ENCODE measurements at places on chromosomes 1 and 21. TPM values are rescaled to one million over a fixed set of nuclear protein-coding genes. Genes with fewer than 3 reads are reported as not detected.

Gene CD1D
- total RNA-seq, result 0.99 TPM

Gene WASF2
- 124 TPM for total RNA-seq

Gene CFHR1
- total RNA-seq, result not detected

Gene BLACAT1
- total RNA-seq, result 0.10 TPM

Gene CELA3A
- total RNA-seq, result not detected

Gene S100A14
- not detected for total RNA-seq

Gene NTMT2
- total RNA-seq, result not detected

Gene PDXK
- total RNA-seq, result 93.1 TPM

Gene GPR25
- 18.3 TPM for total RNA-seq

Gene TCP10L
- total RNA-seq, result 0.57 TPM

Gene FAM78B
- total RNA-seq, result 0.15 TPM

Gene DNTTIP2
- 74.5 TPM for total RNA-seq

- DNase-seq, result no peak
Observed at GRCh38 chr21:42304556-42305454, 10.4 kb downstream of the TFF3 start.

GRCh38 chr1:150072959-150073358 lies 5.4 kb downstream of the VPS45 start:
- DNase-seq, result no peak

DNA sequence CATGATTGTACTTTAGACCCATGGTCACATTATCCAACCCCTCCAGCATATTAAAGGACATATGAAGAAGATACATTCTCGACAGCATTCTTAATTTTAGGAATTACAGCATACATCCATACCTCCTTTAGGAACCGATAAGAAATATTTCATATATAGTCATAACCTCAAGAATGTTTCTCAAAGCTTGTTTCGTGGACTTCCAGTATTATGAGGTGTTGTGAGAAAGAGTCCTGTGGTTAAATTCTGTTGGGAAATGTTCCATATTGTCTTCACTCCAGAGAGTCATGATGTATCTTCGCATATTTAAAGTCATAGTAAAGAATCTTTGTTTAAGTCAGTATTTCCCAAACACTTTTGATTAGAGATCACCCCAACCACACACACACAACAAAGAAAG lies 321.0 kb upstream of the SNX7 start:
- DNase-seq, result no peak

GRCh38 chr21:41148798-41149197 lies 19.2 kb upstream of the BACE2 start:
- DNase-seq, result no peak

GRCh38 chr1:201609661-201610318 lies 70.9 kb downstream of the NAV1 start:
- DNase-seq, result no peak

DNA sequence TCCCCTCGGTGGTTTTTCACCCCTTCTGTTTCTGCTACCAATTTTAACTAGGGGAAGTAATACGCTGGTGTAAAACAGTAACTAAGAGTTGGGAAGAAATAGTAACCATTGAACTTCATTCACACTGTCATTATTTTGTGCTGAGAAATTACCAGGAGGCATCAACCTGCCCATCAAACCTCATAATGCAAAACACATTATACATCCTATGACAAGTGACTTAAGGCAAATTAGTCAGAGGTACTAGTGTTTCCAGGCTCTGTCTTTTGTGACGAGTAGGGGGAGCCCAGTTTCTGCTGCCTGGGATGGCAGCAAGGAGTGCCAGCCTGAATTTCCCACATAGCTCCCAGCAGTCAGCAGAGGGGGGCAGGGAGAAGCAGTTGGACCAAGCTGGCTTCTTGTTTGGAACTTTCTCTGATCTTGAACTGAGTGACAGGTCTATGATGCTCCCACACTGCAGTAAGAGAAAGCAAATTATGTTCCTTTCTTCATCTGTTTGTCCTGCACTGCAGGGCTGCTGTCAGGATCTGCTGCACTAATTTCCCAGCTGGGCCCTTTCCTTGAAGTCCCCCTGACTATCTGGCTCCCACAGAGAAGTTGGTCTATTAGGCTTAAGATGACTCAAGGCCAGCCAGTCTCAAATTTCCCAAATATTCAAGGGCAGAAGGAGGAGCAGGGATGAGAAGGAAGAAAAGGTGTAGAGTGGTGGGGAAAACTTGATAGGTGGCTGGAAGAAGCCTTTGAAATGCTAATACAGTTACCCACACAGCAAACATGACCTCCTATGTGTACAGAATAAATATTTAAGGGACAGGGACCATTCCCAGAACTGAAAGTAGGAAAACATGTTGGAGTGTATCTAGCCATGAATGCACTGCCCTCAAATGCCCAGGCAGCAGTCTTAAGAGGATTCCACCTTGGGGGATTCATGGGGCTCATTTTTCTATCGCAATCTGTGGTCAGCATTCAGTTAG lies 322.8 kb downstream of the SEC16B start:
- no peak for DNase-seq

- no peak for DNase-seq
Observed at GRCh38 chr1:200951016-200951415, 56.3 kb downstream of the INAVA start.

GRCh38 chr1:91013302-91013701 lies 8.5 kb downstream of the ZNF644 start:
- DNase-seq, result no peak

DNA sequence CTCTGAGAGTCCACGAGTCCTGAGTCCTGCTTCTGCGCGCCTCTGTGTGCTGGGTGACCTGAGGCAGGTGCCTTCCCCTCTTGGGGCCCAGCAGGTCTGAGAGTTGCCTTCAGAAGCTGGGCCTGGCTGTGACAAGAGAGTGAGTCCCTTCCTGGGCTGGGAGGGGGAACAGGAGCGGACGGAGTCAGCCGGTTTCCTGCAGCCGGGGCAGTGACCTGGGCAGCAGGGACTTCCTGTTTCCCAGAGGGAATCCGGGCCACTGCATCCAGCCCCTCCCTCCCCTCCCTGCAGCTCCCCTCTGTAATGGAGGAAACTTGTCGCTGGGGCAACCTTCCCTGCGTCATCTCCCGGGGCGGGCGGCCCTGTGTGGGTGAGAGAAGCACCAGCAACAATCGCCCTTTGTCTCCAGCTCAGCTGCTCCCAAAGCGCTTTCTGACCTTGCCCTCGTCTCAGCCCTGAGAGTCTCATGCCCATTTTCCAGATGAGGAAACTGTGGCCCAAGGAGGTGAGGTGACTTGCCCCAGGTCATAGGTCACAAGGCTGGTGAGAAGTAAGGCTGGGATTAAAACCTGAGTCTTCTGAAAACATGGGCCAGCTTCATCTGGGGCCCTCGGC lies 61.1 kb downstream of the SDC3 start:
- DNase-seq, result no peak

DNA sequence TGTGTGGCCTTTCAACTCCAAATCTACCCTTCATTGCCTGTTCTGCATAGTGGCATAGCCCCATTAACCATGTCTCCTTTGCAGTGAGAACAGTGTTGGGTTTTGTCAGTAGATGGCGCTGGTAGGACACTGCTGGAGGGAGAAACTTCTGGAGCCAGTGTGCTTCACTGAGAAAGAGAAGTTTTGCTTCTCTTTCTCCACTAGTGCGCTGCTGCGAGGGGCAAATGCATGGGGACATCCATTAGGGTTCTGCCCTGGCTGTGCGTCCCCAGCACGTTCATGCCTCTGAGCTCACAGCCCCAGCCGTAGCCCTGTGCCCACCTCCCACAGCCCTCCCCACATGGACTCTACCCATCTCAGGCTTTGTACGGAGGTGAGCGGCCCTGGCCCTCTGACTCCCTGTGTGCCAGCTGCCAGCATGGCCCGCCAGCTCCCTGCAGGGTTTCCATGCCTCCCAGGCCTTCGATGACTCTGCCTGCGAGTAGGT lies 53.1 kb downstream of the RIMS3 start:
- peak; percentile 30 for DNase-seq

- DNase-seq, result no peak
Observed at GRCh38 chr1:61992257-61992656, 202.4 kb upstream of the L1TD1 start.

- no peak for DNase-seq
Observed at GRCh38 chr1:39524591-39525365, 33.3 kb downstream of the BMP8A start.

DNA sequence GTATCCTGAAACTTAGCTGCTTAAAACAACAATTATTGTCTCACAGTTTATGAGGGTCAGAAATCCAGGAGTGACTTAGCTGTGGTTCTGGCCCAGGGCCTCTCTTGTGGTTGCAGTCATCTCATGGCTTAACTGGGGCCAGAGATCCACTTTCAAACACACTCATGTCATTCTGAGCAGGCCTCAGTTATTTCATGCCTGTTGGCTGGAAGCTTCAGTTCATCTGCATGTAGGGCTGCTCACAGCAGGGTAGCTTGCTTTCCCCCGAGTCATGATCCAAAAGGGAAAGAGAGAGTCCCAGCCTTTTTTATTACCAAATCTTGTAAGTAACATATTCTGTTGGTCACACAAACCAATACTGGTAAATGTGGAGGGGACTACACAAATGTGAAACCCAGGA lies 96.6 kb upstream of the B3GALT2 start:
- DNase-seq, result no peak

- DNase-seq, result no peak
Observed at GRCh38 chr1:199976496-199977144, 50.9 kb upstream of the NR5A2 start.
